Inflammatory macrophage treated with lipopolysaccharide for 4 hours (primary cell): ENCODE measurements at places on chromosomes 7 and 10.
A peak's percentile ranks its signal among the peaks of the same experiment; 100 is the strongest.

- no peak for DNase-seq
Observed at GRCh38 chr10:112261281-112261822, 21.8 kb upstream of the TECTB start.

DNA sequence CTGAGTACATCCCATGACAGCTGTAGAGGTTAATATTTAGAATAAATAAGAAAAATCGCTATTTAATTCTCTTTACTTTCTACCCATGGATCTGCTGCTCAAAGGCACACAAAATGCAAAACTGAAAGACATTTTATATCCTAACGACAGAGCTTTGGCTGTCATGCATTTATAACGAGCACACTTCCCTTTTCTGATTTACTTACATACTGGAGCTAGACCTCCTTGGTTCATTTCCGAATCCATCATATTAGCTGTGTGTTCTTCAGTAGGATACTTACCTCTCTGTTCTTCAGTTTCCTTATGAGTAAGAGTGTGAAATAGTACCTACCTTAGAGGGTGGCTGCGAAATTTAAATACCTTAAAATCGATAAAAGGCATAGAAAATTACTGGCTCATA lies 10.9 kb downstream of the CALCR start:
- DNase-seq: peak; percentile 38

DNA sequence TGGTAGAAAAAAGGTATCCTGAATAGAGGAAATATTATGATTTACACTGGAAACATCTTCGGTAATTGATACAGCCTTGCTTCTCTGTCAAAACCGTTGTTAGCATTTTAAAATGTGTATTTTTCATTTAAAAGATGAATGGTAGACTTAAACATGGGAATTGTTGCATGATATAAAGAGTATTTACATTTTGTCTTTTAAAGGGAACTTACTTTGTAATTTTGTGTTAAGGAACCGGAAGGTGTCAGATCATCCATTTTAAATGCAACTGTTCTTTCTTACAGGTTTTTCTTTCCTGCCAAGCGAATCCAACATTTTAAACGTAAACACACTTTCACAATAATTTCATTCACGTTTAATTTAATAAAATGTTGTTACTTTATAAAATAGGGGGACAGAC lies 1.8 kb upstream of the IGF2BP3 start:
- DNase-seq: no peak

DNA sequence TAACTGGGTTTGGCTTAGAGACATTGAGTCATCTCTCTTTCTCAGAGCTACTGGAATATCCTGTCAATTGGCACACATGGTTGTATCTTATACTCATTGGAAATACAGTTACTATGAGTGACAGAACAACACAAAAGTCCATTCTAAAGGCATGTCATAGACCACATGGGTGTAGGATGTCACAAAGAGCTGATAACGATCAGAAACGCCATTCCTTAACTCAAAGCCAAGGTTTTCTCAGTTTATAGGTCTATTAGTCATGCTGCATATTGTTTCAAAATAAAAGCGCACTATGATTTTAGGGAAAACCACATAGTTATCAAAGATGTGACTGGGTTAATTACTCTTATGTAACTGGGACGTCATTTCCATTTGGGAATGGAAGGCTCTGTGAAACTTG lies 147.2 kb upstream of the FAM171A1 start:
- DNase-seq: no peak

DNA sequence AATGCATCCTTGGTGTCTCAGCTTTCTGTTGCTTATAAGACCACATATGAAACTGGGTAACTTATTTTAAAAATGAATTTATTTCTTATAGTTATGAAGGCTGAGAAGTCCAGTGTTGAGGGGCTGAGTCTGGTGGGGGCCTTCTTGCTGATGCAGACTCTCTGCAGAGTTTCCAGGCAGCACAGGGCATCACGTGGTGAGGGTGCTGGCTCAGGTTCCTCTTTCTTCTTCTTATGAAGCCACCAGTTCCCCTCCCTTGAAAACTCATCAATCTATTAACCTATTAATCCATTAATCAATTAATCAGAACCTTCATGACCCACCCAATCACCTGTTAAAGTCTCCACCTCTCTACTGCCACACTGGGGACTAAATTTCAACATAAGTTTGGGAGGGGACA lies 595.6 kb upstream of the NRP1 start:
- peak; percentile 18 for DNase-seq

DNA sequence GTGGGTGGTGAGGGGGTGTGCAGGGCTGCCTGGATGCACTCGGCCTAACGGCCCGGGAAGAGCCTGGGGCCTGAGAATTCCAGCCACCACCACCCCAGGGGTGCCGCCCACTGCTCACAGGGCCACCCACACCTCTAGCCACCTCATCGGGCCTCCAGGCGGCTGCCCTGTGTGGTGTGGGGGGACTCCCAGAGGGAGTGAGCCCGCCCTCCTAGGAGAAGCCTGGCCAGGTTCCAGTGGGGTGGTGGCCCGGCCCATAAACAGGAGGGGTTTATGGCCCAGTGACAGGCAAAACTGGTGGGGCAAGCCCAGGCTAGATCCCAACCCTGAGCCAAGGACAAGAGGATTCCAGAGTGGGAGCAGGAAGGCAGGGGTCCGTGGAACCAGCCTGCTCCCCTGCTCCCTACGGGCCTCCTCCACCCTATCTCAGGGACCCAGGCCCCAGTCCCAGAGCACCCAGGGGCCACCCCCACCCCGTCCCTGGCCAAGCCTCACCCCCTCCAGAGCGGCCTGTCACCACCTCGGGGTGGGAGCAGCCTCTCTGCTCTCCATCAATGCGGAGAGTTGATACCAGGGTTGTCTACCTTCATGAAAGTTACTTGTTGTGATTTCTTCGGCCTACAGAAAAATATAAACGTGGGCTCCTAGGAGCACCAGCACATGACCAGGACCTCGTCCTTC lies 20.2 kb upstream of the PDGFA start:
- DNase-seq: no peak

DNA sequence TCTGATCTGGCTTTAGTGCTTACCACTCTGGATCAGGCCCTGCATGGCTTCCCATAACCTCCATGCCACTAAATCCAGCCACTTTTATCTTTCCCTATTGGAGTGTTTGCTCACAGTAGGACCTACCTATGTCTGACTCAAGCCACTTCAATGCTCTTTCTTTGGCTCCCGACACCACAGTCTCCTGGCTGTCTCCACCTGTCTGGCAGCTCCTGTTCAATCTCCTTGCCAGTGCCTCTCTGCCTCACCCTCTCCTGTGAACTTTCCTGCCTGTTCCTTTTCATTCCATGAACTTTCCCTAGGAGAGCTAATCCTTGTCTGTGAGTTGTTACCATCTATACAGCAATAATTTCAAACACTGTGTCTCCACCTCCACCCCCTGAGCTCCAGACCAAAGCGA lies 82.6 kb upstream of the UCN3 start:
- no peak for DNase-seq

- no peak for DNase-seq
Observed at GRCh38 chr7:69859342-69859741, 261.1 kb downstream of the AUTS2 start.
